ENCODE measurements at places on chromosomes 1 and 21.

DNA sequence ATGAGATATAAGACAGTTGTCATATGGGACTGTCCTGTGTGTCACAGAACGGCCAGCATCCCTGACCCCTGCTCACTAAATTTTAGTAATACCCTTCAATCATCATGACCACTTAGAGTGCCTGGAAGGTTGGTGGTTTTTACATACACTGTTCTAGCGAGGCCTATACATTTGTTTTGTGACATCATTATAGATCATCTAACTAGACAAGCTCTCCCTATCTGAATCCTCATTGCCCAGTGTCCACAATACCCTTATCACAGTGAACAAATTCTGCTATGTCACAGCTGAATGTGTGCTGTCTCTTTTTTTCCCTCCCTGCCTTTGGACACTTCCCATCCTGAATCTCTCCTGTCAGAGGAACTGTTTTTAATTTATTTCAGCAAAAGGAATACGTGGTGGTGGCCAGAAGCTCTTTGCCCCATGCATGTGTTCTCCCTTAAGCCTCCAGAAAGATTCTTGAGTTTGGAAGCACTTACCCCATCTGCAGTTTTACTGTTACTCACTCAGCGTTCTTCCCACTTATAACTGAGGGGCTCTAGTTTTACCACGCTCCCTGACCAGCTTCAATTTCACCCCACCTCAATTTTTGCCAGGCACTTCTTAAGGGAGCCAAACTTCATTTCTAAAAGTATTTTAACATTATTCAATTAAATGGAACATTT is 70.3 kb downstream of the OLFML2B start:
- no peak for DNase-seq

GRCh38 chr1:67209521-67209920 is 43.3 kb downstream of the IL23R start:
- DNase-seq, result no peak

- no peak for DNase-seq
These were observed 231.6 kb downstream of the TPR start for GRCh38 chr1:186143481-186143880.

GRCh38 chr1:17795081-17795809 is 40.1 kb downstream of the ACTL8 start:
- no peak for DNase-seq

- DNase-seq, result no peak
These were observed 114.3 kb upstream of the FMN2 start for GRCh38 chr1:239977416-239977815.

DNA sequence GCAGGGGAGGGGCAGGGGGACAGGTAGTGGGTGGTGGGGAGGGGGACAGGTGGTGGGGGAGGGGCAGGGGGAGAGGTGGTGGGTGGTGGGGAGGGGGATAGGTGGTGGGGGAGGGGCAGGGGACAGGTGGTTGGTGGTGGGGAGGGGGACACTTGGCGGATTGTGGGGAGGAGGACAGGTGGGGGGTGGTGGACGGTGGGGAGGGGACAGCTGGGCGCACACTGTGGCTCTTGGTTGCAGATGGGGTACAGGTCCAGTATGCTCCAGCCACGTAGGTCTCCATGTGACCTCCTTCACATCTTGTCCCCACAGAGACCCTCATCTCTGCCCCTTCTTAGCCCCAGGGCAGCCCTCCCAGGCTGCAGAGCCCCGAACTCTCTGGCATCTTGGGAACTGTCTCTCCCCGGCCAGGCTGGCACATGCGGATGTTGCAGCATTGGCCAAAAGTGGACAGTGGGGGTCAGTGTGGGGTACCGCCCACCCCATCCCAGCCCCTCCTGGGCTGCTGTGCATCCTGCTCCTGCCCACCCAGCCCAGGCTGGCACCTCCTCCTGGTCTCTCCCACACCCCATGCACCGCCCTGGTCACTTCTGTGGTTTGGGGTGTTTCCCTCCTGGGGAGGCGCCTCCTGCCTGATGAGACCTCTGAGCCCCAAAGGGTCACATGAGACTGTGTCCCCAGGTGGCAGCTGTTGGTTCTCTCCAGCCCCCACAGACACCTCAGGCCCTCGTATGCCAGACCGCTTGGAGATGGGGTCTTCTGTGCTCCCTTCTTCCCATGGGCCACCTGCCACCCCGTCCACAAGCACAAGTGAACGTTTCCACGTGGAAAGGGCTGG is 7.6 kb upstream of the SLC19A1 start:
- no peak for DNase-seq

GRCh38 chr1:163785868-163786405 is 464.2 kb downstream of the NUF2 start:
- peak; percentile 21 for DNase-seq

- no peak for DNase-seq
These were observed 100.2 kb downstream of the DMRTB1 start for GRCh38 chr1:53559391-53559815.

GRCh38 chr1:211920602-211921226 is 90.2 kb upstream of the LPGAT1 start:
- DNase-seq, result peak; percentile 41

DNA sequence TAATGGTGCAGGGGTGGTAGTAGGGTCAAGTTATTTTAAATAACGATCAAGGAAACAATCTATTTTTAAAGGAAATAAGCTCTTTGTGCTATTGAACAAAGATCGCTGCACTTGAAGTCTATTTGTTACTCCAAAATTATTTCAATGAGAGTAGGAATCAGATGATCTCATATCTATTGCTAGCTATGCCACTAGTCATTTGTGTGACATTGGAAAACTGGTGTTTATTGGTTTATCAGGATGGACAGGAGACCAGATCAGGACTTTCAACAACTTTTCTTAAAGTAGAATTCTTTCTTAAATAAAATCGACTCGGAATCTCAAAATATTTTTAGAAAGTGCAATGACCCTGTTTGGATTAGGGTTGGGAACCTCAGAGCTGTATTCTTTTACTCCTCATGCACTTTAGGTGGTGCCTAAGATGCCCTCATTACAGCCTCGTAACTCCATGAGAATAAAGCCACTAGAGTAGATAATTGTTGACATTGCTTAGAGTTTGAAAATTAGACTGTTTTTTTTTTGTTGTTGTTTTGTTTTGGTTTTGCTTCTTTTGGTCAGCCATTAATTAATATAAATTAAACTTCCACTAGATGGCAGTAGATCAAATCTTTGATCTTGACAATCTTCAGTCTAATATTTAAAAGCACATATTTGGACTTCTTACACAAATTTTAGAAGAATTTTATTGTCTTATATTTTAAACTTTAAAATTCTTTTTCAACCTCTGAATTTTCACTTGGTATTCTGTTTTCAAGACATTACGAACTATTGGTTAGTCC is 352.4 kb downstream of the USP25 start:
- peak; percentile 35 for DNase-seq

DNA sequence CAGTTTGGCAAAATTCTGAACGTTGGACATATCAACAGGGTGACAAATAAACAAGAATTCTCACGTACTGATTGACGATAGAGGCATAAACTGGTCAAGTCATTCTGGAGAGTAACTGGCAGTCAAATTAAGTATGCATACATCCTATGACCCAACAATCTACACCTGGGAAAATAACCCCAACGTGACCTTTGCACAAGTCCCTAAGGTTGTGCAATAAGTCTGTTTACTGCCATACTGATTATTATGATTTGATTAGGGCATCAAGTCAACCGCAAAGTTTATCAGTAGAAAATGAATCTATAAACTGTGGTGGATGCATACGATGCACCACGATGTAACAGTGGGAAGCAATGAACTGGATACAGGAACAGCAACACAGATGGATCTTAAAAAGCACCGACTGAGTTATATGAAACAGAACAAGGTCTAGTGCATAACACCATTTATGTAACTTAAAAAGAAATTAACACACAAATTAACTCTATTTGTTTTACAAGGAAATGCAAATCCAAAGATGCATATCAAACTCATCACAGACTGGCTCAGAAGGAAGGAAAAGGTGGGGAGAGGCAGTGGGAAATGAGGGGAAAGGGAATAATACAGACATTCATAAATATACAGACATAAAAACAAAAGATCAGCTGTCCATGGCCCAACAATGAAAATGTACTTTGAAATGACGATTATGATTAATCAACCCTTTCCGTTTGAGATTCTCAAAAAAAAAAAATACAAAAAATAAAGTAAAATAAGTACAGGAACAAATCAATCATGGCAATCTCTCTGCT is 41.0 kb upstream of the SEC16B start:
- DNase-seq, result no peak

DNA sequence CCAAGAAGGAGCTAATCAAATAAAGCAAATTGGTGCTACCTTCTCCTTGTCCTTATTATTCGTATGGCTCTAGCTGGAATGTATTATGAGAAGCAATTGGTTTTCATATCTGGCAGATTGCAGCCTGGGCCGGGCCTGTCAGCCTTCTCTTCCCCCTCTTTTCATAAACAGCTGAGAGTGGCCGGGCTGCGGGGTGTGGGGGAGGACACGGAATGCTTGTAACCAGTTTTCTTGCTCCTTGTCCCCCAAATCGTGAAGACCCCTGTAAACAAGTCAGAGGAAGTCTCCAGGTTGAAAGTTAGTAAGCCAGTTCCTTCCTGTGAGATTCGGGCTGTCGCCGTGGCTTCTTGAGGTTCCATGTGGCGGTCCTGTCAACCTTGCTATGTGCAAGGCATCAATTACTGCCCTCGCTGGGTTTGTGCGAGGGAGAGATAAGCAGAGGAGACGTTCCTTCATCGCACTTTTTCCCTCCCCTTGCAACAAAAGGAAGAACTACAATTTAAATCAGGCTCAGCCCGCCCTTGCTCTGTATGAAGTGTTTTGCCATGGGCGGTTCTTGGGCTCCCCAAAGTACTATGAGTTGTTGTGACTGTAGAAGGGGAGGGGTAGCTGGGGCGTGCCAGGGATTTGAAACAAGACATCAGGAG is 450.7 kb downstream of the CAMTA1 start:
- no peak for DNase-seq

- DNase-seq, result peak; percentile 44
These were observed 73.9 kb downstream of the CACHD1 start for GRCh38 chr1:64543831-64544230.

GRCh38 chr1:232711996-232712395 is 82.1 kb upstream of the SIPA1L2 start:
- no peak for DNase-seq

- DNase-seq, result no peak
These were observed 46.9 kb downstream of the SLC45A1 start for GRCh38 chr1:8364528-8365442.

- no peak for DNase-seq
These were observed at the start of gene ARTN for GRCh38 chr1:43933386-43934100. TSS of gene ARTN (plus strand) at chr1:43933801. CDS start at chr1:43935657, 1,856 bp downstream.

DNA sequence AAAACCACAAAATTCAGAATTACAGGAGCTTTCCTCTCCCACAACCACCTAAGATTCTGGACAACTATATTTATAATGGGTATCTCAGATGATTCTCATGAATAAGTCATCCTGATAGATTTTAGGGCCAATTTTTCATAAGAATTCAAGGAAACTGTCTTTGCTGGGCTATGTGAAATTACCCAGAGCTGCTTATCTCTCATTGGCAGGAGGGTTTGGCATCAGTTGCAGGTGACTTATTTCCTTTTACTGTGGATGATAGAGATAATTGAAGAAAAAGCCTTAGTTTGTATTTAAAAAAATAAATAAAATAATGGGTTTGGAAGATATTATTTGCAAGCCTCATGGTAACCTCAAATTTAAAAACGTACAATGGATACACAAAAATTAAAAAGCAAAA is 38.2 kb upstream of the WDR26 start:
- no peak for DNase-seq

DNA sequence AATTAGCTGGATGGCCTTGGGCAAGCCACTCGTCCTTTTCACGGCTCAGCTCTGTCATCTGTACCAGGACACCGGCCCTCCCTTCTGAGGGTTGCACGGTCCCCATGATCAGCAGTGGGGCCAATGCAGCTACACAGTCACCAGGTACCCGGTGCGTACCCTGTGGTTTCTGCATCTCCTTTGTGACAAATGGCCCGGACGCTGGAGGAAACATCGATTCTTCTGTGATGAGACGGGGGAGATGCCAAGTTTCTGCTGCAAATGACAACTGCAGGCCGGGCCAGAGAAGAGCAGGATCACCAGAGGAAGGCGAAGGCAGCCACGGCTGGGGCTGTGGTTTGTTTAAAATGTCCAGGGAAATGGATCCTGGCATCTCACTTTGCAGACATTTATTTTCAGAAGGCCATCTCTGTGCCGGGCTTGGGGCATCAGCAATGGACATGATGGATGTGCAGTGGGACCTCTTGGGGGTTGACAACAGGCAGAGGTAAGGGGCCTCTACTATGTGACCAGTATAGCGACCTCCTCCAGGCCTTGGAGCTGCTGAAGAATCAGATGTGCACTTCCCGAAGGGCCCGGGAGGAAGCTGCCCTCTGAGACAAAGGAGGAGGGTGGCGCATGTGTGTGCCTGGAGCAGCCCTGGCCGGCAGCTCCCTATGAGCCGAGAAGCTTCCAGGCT is 221.9 kb upstream of the C1orf174 start:
- no peak for DNase-seq

DNA sequence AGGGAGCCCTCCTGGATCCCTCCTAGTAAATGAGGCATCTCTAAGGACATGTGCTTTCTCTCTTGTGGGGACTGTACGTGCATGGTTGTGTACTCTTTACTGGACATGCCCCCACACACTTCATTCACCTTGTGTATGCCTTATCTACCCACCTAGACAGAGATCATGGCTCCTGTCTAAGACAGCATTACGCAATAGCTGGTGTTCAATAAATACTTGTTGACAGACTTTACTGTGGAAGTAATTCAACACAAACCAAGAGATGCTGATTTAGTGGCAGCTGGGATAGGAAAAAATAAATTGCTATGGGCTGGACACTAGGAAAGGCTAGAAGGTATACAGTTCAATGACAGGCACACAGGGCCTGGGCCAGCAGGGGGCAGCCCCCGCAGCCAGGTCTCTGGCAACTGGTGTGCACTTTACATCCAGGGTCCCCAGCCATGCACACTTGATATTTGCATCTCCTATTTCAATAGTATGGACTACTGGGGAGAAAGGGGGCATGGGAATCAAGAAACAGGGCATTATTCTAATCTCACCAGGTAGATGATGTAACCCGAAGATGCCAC is 24.2 kb downstream of the TRABD2B start:
- DNase-seq, result no peak

DNA sequence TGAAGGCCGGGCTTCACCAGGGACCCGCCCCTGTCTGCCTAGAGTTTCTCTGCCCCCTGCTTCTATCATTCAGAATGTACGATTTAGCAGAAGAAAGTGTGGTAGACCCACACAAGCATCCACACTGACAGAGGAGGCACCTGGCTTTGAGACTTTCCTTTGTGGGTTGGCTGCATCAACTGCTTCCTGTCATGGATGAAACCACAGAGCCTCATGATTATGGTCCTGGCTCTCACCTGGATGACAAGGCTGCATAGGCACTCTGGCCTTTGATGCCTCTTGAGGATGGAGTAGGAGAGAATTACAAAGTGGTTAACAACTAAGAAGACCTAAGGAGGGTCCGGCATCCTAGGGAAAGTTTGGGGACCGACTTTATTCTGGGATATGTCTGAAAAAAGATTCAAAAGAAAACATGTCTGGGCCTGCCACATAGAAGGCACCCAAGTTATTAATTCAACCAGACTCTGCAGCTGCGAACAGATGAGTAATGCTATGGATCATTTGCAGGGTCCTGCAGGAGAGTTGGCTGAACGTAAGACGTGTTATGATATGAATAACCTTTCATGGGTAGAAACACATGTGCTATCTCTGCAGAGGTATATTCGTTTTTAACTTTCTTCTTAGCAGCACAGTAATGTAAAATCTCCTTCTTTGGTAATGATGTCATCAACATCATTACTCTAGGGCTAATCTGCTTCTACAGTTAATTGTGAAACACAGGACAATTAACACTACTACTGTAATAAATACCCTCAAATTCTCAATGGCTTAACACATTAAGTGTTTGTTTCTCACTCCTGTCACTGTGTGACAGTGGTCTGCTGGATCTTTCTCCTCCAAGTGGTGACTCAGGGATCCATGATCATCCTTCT is 136.2 kb downstream of the SLC35F3 start:
- DNase-seq, result no peak

GRCh38 chr21:45516671-45517151 is 25.5 kb downstream of the SLC19A1 start:
- DNase-seq, result no peak
